ENCODE measurements at places on chromosomes 5 and 9.

- no peak for DNase-seq
Measured at GRCh38 chr5:130720355-130720754, 444.7 kb downstream of the HINT1 start.

DNA sequence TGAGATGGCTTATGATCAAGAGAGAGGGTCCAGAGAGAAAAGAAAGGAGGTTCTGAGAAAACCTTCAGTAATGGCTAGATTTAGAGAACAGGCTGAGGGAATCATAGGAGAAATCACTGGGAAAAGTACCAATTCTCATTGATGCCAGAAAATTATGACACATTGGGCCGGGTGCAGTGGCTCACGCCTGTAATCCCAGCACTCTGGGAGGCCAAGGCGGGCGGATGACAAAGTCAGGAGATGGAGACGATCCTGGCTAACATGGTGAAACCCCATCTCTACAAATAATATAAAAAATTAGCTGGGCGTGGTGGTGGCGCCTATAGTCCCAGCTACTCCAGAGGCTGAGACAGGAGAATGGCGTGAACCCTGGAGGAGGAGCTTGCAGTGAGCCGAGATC lies 29.5 kb upstream of the PLIN2 start:
- DNase-seq, result no peak

DNA sequence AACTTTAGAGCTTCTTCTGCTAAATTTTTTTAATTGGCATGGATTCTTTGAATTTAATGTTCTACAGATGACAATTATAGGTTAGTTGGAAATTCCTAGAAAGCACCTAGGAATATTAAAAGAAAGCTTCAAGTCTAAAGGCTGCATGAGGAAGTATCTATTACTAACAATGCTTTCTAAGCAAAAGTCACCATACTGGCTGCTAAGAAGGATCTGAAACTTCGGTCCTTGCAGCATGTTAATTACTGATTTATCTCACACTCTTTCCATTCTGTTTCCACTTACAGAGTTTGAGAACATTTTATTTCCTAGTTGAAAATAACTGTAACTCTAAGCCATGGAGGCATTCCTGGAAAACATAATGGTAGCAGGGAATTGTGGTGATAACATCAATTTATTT lies 8.4 kb downstream of the SEMA6A start:
- no peak for DNase-seq

DNA sequence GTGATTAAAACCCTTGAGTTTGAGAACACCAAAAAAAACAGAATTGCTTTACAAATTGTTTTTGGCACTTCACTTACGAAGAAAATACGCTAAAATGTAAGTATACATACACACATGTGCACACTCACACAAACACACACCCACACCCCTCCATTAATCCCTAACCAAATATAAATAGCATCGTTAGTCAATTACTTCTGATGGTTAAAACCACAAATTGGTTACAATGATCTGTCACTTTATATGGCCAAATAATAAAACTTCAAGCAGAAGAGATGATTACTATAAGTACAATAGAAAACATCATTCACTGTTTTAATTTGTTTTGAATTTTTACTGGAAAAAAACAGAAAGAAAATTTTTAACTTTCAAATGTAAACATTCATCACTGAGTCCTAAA lies 103.5 kb downstream of the NFIB start:
- DNase-seq, result no peak

DNA sequence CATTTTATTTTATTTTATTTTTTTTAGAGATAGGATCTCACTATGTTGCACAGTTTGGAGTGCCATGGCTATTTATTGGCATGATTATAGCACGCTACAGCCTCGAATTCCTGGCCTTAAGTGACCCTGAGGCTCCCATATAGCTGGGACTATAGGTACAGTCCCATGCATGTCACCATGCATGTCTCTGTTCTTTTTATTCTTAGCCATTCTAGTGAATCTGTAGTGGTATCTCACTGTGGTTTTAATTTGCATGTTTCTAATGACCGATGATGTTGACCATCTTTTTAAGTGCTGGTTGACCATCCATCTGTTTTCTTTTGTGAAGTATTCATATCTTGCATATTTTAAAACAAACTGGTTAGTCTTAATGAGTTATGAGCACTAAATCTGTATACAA lies 76.1 kb downstream of the SLC44A1 start:
- DNase-seq, result no peak

GRCh38 chr5:82847562-82847961 lies 229.6 kb downstream of the TMEM167A start:
- DNase-seq, result no peak

- DNase-seq, result no peak
Measured at GRCh38 chr9:107784235-107784958, 294.8 kb upstream of the KLF4 start.

Measured in CD4-positive, alpha-beta T cell treated with Interleukin-6 at 100 ng/mL for 8 hours (primary cell).